CD4-positive, alpha-beta T cell (primary cell): ENCODE measurements at places on chromosomes 13 and 19.

DNA sequence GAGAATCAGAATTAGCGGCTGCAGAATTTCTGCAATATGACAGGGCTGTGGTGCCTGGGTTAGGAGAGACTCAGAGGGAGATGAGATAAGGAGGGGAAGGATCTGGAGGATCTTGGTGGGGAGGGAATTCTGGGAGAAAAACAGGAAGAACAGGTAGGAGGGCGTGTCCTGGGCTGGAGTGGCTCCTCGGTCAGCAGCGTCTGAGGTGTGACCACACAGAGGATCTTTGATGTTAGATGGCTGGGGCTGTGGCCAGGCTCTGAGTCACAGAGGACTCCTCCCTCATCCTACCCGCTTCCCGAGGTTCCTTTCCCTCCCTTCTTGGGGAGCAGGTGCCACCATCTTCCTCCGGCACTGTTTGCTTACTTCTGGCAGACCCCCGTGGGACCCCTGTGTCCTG is 6.4 kb upstream of the KLK6 start:
- DNase-seq = no peak

DNA sequence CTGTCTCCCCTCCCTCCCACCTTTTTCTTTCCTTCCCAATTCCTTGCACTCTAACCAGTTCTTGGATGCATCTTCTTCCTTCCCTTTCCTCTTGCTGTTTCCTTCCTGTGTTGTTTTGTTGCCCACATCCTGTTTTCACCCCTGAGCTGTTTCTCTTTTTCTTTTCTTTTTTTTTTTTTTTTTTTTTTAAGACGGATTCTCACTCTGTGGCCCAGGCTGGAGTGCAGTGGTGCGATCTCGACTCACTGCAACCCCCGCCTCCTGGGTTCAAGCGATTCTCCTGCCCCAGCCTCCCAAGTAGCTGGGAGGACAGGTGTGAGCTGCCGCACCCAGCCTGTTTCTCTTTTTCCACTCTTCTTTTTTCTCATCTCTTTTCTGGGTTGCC is 6.9 kb downstream of the MYADM start:
- no peak for DNase-seq

GRCh38 chr19:35206379-35206778 is 22.2 kb downstream of the FAM187B start:
- DNase-seq = peak; percentile 52

GRCh38 chr13:66128201-66128600 is 1101.9 kb downstream of the PCDH9 start:
- DNase-seq = no peak

DNA sequence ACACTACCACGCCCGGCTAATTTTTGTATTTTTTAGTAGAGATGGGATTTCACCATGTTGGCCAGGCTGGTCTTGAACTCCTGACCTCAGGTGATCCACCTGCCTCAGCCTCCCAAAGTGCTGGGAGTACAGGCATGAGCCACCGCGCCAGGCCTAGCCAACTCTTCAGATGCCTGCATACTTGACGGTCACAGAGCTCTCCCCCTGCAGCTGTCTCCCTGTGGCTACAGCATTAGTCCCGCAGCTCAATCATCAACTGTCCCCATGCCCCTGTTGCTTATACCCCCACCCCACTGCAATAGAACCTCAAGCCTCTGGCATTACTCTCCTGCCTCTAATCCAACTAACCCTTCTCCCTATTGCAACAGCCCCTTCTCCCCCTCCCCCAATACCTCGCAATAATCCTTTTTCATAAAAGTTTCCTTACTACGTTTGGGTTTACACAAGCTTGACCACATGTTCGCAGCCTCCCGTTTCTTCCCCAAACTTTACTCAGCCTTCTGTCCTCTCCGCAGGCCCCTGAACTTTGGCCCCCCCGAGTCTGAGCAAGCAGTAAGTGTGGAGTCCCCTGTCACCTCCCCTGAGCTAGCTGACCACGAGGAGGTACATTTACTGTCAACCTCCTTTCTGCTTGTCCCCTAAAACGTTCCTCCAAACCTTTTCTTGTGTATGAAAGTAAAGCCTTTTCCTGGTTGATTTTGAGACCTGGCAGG is 1.7 kb downstream of the ZNF77 start:
- no peak for DNase-seq

DNA sequence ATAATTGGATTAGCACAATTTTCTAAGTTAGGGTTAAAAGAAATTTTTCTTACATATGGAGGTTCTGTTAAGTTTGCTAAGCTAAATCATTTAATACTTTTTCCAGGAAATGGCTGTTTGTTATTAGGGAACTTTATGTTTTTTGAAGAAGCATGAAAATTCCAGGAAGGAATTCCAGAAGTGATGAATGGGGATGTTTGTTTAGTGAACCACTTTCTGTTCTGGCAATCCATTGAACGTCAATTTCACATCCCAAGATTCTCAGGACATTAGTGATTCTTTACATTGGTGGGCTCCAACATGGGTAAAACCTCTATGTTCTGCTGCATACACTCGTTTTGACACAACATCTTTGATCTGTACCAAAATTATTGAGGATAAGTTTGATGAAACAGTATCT is 534.4 kb downstream of the IRS2 start:
- DNase-seq = no peak

DNA sequence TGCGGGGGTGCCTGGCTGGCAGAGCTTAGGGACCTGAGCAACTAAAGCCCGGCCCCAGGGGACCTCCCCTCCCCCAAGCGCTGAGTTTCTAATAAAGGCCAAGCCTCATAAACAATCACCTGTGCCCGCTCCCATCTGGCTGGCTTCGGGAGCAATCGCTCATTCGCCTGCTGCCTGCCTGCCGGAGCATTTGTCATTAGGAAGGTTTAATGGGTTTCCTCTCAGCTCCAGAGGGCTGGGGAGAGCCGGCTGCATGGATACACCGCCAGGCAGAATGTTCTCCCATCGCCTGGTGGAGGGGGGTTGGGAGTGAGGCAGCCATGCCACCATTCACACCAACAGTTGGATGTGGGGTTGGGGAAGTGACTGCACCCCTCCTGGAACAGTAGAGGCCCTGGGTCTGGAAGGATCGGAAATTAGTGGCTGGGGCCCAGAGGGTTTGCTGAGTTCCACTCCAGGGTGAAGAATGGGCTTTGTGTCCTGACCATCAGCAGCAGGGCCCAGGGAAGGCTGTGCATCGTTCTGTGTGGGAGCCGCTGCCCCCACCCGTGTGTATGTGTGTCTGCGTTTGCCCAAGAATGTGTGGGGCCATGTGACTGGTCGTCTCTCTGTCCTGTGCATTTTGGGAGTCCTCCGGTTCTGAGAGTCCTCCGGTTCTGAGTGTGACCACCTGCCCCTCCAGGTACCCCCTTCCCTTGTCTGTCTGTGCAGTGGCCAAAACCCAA is 15.3 kb downstream of the PIN1 start:
- no peak for DNase-seq
